Eye (tissue), 1 donor: ENCODE measurements at places on chromosomes 16 and 17.

- DNase-seq: peak; percentile 31
Observed at GRCh38 chr16:14011846-14012245, 59.3 kb upstream of the MRTFB start.

- DNase-seq: peak; percentile 41
Observed at GRCh38 chr17:81002409-81003361, 11.0 kb downstream of the CHMP6 start.

DNA sequence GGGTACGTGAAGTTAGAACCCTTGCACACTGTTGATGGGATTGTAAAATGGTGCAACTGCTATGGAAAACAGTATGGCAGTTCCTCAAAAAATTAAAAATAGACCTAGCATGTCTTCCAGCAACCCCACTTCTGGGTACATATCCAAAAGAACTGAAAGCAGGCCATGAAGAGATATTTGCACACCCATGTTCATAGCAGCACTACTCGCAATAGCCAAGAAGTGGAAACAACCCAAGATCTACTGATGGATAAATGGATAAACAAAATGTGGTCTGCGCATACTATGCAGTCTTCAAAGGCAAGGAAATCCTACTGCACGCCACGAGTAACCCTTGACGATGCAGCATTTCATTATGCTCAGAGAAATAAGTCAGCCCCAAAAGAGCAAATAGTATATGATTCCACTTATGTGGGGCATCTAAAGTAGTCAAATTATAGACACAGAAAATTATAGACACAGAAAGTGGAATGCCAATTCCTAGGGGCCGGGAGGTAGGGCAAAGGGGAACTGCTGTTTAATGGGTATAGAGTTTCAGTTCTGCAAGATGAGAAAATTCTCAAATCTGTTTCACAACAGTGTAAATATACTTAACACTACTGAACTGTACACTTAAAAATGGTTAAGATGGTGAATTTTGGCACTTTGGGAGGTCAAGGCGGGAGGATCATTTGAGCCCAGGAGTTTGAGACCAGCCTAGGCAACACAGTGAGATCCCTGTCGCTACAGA is 17.2 kb downstream of the CORO7 start:
- no peak for DNase-seq

DNA sequence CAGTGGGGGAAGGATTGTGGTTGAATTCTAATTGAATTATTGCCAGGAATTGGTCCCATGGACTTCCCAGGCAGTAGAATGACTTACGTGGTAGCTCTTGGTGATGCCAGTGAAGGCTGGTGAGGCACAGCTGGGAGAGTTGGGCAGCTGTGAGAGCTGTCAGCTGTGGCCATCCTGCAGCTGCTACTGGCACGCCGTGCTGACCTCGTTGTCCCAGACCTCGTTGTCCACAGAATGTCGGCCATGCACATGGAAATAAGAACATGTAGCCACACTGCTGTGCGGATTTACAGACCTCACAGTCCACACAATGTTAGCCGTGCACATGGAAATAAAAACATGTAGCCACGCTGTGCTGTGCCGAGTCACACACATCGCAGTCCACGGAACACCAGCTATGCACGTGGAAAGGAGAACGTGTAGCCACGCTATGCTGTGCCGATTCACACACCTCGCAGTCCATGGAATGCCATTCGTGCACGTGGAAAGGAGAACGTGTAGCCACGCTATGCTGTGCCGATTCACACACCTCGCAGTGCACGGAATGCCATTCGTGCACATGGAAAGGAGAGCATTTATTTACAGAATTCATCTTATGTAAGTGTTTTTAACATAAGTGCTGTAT is 59.2 kb downstream of the BANP start:
- no peak for DNase-seq

DNA sequence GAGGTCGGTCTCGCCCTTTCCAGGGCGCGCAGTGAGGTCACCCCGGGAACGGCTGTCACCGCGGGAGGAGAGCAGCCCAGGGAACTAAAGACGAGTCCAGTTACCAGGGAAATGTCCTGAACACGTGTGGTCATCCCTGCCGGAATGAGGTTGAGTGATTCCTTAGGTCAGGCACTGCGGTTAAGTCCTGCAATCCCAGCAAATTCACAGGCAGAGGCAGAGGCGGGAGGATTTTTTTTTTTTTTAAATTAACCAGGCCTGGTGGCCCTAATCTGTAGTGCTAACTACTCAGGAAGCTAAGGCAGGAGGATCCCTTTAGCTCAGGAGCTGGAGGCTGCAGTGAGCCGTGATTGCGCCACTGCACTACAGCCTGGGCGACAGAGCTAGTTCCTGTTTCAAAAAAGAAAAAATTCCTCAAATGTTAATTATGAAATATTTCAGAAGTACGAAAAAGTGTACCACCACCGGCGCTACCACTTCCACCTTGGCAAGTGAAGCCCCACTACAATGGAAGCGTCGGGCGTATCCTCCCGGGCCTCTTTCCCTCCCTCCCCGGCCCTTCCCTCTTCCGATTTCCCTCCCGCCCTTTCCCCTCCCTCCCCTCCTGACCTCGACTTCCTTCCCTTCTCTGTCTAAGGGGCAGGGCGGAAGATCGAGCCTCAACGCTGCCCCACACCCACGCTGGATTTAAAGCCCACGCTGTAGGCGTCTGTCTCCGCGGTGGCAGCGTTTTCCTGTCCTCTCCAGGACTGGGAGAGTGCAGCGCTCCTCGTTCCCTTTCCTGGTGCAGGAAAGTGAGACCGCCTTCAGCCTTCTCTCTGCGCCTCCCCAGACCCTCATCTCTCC is 27.3 kb downstream of the SLFN11 start:
- DNase-seq: peak; percentile 64

DNA sequence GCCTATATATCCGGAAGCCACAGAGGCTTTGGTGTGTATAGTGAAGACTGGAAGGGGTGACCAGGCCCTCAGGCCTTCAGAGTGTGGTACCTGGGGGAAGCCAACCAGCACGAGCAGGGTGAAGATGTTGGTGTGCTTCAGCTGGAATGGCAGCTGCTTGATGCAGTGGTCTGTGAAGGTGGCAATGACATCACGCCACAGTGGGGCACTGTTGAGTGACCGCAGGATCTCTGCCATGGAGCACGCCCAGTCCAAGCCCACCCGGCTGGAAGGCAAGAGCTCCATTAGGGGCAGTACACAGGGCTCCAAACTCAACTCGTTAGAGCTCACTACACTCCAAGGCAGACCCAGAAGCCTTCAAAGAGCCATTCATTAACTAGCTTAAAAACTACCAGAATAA is 68.5 kb upstream of the ATP2A3 start:
- no peak for DNase-seq

DNA sequence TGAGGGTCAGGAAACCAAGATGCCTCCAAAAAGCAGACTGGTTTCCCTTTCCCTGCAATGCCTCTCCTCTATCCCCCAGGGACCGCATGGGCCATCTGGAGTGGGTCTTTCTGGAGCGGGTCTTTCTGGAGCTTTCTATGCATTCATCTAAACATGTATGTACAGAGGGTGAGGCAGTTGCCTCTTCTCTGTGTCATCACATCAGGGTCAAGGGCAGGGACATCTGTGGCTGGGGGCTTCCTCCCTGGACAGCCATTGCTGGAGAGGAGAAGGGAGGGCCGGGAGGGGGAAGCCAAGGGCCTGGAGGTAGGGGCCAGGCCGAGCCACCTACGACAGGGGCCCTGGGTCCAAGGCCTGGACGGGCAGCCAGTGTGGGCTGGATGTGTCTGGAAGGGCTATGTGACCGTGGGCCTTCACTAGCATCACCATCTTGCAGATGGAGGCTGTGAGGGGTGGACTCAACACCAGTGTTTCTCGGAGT is 840 bp downstream of the ADCY7 start:
- no peak for DNase-seq

GRCh38 chr17:20141198-20141972 is 132.2 kb downstream of the SPECC1 start:
- DNase-seq: no peak

- DNase-seq: no peak
Observed at GRCh38 chr16:70804734-70805169, 3.8 kb upstream of the VAC14 start.

DNA sequence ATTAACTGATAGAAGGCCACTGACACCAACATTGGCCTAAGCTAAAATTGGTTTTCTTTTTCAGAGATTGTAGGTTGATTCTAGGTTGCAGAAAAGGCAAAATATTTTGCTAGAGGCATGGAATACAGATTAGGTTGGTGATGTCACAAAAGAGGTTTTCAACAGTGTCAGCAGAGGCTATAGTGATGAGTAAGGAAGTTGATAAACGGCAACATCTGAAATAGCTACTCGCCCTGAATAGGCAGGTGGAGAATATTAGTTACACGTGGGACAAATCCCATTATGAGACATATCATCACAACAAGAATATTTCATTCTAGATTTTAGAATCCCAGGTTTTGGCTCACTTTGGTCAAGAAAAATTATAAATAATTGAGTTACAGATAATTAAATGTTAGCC is 1.5 kb upstream of the TOM1L1 start:
- DNase-seq: no peak

DNA sequence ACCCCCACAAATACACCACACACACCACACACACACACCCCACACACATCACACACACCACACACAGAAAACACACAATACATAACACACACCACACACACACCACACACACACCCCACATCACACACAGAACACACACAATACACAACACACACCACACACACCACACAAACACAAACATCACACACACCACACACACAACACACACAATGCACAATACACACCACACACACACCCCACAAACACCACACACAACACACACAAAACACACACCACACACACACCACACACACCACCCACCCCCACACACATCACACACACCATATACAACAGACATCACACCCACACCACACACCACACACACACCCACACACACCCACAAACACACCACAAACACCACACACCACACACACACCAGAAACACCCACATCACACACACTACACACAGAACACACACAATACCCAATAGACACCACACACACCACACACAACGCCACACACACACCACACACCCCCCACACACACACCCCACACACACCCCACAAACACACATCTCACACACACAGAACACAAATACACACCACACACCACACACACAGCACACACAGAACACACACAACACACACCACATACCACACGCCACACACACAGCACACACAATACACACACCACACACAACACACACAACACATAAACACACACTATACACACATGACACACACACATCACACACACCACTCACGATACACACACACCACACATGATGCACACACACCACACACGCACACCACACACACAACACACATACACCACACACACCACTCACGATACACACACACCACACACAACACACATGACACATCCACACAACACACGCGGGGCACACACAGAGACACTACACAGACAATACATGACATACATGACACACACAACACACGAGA is 11.0 kb upstream of the GCGR start:
- DNase-seq: no peak

- peak; percentile 83 for DNase-seq
Observed at GRCh38 chr17:38703742-38704605, 1.1 kb upstream of the MLLT6 start.

GRCh38 chr17:40827746-40828453 is 5.5 kb upstream of the KRT10 start:
- DNase-seq: no peak

- peak; percentile 65 for DNase-seq
Observed at GRCh38 chr17:16516594-16517051, 24.6 kb upstream of the LRRC75A start.

GRCh38 chr17:79970576-79971068 is 65.0 kb downstream of the TBC1D16 start:
- DNase-seq: peak; percentile 75

DNA sequence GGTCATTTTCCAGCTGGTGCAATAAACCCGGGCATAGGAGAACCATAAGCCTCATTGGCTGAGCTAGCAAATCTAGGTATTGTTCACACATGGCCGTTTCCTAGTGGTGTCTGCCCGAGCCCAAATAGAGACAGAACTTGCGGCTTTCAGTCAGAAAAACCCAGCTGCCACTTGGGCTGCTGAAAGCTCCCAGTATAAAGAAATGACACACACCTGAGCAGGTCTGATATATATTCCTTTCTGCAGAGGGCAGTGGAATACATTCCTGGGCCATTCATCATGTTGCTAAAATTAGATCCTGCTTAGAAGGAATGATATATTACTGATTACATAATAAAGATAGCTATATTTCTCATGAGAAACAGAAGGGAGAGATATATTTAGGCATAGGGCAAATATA is 83.9 kb upstream of the IRX5 start:
- peak; percentile 8 for DNase-seq

DNA sequence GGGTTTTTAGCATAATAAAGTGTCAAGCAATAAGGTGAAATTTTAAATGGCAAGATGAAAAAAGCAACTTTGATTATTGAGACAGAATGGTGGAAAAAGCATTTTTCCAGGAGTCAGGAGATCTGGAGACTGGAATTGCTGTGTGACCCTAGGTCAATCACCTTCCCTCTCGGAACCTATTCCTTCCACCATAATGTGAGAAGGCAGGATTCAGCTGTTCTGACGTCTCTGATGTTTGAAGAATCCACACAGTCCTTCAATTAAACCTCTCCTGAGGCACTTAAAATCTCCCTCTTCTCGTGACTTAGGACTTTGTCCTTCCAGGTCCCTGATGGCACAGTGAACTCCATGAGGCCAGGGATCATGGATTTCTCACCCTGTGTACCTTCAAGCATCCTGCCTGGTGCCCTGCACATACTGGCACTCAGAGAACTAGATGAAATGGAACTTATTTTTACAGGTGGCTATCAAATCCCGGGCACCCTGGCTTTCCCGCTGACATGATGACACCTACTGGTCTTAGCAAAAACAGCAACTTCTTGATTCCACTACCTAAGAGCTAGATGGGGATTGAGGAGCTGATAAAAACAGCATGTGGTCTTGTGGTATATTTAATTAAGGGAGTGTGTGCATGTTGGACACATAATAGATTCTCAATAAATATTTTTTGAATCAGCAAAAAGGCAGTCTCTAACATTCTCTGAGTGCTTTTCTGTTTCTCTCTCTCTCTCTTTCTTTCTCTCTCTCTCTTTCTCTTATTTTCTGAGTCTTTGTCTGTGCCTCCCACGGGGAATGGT is 2.3 kb upstream of the CCDC182 start:
- DNase-seq: peak; percentile 85
